ENCODE measurements at places on chromosomes 3 and 15.

GRCh38 chr3:179324270-179324754, 1.5 kb downstream of the ZNF639 start:
- no peak for DNase-seq

DNA sequence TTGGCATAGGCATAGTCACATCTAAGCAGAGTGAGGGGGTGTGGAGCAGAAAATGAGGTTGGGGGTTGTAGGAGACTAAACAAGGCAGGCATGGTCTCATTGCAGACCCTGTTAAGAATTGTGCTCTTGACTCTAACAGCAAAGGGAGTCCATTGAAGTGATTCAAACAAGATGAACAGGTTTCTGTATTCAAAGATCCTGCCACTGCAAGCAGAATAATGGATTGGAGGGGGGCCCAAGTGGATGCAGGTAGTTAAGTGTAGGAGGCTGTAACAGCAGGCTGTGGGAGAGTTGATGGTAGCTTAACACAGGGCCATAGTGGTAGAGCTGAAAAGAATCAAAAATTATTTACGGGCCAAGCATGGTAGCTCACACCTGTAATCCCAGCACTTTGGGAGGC, 34.4 kb downstream of the CASR start:
- DNase-seq, result no peak

GRCh38 chr15:35209838-35210237, 124.7 kb upstream of the NANOGP8 start:
- DNase-seq, result no peak

DNA sequence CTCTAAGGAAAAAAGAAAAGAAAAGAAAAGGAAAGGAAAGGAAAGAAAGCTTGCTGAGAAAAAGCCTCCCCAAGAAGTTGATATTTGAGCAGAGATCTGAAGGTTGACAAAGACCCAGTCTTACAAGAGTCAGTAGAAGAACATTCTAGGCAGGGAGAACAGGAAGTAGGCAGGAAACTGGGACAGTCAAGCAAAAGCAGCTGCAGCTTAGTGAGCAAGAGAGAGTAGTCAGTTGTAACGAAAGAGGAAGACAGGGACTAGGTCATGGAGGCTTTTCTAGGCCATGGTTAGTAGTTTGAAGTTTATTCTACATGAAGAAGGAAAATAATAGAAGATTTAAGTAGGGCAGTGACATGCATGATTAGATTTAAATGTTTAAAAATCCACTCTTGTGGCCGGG, 31.8 kb upstream of the KLHL6 start:
- peak; percentile 30 for DNase-seq

DNA sequence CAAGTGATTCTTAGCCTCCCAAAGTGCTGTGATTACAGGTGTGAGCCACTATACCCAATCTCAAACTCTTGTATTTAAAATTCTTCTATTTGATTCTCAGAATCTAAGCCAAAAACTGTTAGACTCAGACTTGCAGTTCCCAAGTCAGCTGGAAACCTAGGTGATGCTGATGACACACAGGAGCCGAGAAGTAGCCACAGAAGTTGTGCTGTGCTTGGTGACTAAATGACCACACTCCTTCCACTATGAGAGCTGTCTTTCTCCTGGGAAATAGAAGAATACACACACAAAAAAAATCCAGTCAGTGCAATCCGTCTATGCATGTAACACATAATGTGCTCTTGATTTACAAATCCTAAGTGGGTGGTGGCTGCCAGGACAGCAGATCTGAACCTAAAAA, 33.9 kb downstream of the ILDR1 start:
- DNase-seq, result no peak

GRCh38 chr15:41622901-41623300, 37.3 kb upstream of the MGA start:
- DNase-seq, result no peak

DNA sequence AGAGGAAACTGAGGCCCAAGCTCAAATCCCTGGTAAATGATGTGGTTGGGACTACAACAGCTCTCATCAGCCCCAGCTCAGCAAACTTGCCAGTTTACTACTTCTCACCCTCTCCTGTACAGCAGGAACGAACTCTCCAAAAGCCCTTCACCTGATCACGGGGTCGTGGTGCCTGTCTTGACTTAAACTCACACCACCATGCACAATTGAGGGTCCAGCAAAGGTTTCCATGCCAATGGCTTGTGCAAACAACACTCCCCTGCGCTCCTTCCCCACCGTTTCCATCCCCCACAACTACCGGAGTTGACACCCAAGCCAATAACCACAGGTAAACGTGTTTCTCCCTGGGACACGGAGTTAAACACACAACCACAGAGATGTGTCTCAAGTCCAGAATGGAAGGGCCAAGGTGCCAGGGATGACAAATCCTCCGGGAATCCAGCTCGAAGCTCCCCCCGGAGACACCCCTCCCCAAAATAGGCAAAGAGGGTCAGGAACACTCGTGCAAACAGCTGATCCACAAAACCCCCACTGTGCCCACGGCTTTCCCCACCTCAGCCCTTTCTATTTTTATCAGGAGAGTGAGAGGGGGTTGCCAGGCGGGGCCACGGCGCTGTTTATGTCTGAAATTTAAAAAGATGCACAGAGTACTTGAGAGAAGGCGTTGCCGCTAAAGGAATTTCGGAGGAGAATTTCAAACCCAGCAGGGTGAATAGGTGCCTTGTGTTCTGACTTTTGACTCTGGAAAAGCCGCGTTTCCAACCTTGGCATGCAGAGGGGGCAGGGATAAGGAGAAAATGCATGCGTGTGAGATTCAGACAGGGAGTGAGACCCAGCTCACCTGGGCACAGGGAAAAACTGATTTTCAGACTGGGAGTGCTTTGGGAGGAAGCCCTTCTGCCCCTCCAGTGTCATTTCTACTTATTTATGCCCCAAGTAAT, 10.6 kb upstream of the ACAN start:
- DNase-seq, result no peak

GRCh38 chr3:64687781-64688604, at the start of gene ADAMTS9:
Gene ADAMTS9 (minus strand): TSS chr3:64688000. CDS start chr3:64687657, 343 bp downstream.
- no peak for DNase-seq

DNA sequence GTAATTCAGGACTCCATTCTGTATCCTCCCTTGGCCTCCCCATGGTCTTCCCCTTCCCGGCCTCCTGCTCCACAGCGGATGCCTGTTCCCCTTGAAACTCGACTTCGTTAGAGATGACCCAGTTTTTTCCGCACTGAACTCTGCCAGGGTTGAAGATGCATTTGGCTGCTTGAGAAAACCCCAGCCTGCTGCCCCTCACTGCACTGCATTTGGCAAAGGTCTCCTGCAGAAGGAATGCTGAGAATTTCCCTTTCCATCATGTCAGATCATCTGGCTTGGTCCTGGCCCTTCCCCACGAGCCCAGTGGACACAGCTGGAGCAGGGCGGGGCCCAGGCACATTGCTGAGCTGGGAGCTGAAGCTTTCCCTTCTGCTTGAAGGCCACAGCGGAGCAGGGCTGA, 37.6 kb upstream of the RGMA start:
- no peak for DNase-seq

GRCh38 chr15:51416129-51416528, 74.7 kb downstream of the GLDN start:
- DNase-seq, result no peak

DNA sequence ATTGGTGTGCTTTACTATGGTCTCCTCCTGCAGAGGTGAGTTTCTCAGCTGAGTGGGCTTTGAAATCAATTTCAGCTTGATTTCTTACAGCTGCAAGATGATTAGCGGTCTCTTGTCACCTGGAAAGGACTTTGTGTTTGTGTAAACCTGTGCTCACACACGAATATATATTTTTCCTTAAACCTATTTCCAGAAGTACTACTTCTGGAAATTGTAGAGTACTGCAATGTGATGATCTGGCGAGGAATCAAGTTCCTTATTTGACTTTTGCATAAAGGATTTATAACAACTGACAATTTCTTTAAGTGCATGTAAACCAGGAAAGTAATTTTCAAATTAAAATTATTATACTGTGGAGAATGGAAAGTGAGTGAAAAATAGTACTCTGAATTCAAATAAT, 2.1 kb downstream of the MCTP2 start:
- DNase-seq, result no peak

DNA sequence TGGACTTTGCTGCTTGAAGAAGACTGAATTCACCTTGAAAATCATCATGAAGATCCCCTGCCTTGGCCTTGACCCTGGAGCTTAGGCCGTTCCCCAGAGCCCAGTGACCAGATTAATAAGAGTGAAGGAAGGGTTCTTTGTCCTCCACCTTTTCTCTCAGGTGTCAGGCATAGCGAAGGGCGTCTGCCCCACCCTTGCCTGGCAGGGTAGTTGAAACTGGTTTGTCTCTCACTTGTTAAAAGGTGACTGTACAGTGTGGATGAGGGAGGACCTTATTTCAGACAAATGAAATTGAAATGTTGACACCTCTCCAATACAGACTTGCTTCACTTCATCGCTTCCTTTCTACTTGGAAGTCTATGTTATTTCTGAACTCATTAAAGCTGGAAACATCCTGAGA, 223.7 kb upstream of the BHLHE40 start:
- DNase-seq, result no peak

DNA sequence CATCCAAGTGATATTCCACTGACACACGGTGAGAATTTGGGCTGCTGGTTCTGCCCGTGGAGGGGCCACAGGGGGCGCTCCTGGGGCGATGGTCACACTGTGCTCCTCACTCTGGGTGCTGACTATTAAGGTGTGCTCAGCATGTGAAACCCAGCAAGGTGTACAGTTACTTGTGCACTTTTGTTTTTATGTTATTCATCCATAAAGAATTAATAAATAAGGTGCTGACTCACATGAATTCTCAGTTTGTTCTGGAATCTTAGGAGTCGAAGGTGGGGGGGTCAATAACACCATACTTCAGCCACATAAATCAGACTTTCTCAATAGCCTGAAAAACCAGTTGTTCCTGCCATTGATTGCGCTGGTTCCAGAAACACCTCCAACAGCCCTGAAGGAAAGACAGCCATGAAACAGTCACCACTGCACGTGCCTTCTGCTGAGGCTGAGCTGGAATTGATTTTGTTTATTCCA, 53.5 kb upstream of the SPATA12 start:
- no peak for DNase-seq

- DNase-seq, result no peak
Observed at GRCh38 chr15:63601026-63601703, 4.0 kb downstream of the FBXL22 start.

DNA sequence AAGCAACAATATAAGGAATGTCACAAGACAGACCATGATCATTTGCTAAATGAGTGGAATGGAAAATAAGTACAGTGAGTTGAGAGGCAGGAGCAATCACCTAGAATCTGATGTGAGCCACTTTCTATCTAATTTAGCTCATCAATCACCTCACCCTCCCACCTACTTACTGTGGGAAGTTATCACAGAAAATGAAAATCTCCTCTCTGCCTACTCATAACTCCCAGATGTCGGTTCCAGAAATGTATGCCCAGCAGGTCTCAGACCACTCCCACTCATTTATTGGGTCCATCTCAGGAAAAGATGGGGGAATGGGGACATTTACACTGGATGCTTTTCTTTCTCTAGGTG, 270.9 kb downstream of the FHIT start:
- DNase-seq, result no peak

GRCh38 chr15:42332331-42332730, 27.0 kb upstream of the CAPN3 start:
- no peak for DNase-seq

GRCh38 chr3:145182196-145182911, 978.6 kb downstream of the PLOD2 start:
- DNase-seq, result no peak

DNA sequence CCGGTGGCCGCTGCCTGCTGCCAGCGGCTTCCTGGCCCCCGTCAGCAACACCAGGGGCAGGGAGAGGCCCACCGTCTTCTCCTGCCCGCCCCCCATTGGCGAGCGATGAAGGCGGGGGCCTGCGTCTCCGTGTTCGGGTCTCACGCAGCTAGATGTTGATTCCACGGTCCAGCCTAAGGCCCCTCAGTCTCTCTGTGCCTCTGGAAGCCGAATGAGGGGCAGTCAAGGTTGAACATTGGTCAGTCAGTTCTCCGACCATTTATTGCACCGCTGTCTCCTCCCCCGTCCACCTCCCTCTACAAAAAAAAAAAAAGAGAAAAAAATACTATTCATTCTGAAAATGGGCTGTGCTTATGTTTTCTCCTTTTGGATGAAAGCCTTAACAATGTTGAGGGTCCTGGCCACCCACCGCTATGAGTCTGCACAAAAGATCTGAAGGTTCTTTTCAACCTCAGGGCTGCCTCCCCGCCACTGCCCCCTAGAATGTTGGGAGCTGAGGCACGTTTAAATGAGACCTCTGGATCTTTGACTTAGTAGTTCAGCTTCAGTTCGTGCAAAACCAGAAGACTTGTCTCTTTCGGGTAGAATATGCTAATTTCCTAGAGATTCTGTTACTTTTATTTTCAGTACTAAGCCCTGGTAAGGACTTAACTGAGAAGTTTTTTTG, 736 bp downstream of the IREB2 start:
- DNase-seq, result no peak

- no peak for DNase-seq
Observed at GRCh38 chr3:120681506-120682038, 467 bp downstream of the HGD start.

GRCh38 chr3:25424614-25425013, 3.4 kb upstream of the RARB start:
- DNase-seq, result no peak

- DNase-seq, result no peak
Observed at GRCh38 chr3:13574798-13575451, 26.0 kb downstream of the FBLN2 start.

GRCh38 chr3:70010346-70010745, 10.8 kb downstream of the SAMMSON start:
- no peak for DNase-seq

GRCh38 chr3:128494367-128494650, 1.3 kb upstream of the GATA2 start:
- DNase-seq, result no peak

- no peak for DNase-seq
Observed at GRCh38 chr3:197471221-197472010, 84.4 kb downstream of the BDH1 start.

DNA sequence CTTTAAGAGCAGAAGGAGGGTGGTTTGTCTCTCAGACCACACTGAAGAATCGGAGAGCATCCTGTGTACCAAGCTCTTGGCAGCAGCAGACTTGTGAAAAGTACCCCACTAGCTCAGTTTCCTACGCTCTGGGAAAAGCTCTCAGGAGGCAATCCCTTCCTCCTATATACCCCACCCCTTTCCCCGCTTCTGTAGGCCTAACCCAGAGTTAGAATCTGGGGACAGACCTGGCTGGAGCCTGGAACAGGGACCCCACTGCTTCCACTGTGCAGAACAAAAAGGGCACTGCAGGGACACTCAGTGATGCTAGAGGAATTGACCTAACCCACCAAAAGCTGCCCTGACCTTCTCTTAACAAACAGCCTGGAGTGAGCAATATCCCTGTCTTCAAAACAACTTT, 70.0 kb upstream of the CCDC39 start:
- DNase-seq, result no peak

- DNase-seq, result no peak
Observed at GRCh38 chr3:47617086-47618010, 38.7 kb upstream of the CSPG5 start.

DNA sequence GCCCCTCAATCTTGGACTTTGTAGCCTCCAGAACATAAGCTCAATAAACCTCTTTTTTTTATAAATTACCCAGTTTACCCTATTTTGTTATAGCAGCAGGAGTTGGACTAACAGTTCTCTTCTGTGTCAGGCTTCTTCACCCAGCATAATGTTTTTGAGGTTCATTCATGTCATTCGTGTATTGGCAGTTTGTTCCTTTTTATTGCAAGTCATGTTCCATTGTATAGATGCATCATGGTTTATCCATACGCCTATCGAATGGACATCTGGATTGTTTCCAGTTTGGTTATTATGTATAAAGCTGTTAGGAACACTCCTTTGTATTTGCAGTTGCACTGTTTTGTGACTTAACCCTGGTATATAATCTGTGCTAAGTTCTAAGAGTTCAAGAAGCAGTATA, 39.8 kb downstream of the NR1D2 start:
- DNase-seq, result no peak

GRCh38 chr3:132432639-132433038, 15.3 kb downstream of the DNAJC13 start:
- no peak for DNase-seq

Data from GDM1 (cell line).